ENCODE measurements at places on chromosomes 13 and 19.

GRCh38 chr13:113406321-113407102 lies 42.6 kb upstream of the GRTP1 start:
- peak; percentile 35 for DNase-seq

GRCh38 chr19:49895566-49896297 lies 955 bp downstream of the IL4I1 start:
- no peak for DNase-seq

GRCh38 chr13:61988810-61989209 lies 573.2 kb upstream of the PCDH20 start:
- no peak for DNase-seq

DNA sequence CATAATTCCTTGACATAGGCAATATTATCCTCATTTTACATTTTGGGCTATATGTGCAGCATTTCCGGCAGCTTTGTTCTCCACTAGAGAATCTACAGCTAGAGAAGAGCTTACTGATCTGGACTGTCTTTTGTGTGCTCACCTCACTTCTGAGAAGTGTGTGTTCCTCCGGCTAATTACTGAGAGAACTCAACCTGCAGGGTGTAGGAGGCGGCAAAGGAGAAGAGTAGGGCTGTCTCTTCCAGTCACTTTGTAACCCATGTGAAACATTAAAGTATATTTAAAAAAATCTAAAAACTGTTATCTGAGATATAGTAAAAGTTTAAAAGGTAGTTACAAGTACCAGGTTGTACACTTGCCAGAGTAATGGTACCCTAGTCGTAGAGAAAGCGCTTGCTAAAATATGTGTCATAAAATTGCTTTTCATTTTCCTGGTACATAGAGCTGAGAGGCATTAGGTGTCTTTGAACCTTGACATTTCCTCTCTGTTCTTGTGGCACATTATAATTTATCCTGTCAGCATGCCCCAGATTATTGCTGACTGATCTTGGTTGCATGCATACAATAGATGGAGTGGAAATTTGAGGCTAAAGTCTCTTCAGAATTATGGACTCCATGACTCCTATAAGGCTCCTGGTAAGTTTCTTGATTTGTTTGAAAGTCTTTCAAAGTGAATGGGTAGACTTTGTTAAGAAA lies 381.9 kb downstream of the LMO7 start:
- no peak for DNase-seq

- DNase-seq = no peak
Observed at GRCh38 chr13:42946927-42947326, 45.1 kb downstream of the EPSTI1 start.

- no peak for DNase-seq
Observed at GRCh38 chr13:97136418-97136817, 85.7 kb upstream of the MBNL2 start.

DNA sequence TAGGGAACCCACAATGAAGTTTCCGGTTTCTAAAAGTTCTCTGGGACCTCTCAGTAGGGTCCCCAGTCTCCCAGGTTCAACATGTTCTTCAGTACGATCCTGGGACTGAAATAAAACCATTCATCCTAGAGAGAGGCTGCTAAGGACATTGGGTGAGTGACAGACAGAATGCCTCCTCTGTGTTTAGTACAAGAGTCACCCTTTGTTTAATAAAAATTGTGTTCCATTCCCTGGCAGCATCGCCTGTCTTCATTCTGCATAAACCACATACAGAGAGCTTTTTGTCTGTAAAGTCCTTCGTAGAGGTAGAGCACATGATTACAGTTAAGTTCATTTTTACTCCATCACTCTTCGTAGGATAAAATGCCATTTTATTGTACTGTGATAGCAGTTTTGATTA lies 95.3 kb upstream of the GPR12 start:
- no peak for DNase-seq

GRCh38 chr13:111852725-111853518 lies 214.0 kb upstream of the SOX1 start:
- DNase-seq = no peak

DNA sequence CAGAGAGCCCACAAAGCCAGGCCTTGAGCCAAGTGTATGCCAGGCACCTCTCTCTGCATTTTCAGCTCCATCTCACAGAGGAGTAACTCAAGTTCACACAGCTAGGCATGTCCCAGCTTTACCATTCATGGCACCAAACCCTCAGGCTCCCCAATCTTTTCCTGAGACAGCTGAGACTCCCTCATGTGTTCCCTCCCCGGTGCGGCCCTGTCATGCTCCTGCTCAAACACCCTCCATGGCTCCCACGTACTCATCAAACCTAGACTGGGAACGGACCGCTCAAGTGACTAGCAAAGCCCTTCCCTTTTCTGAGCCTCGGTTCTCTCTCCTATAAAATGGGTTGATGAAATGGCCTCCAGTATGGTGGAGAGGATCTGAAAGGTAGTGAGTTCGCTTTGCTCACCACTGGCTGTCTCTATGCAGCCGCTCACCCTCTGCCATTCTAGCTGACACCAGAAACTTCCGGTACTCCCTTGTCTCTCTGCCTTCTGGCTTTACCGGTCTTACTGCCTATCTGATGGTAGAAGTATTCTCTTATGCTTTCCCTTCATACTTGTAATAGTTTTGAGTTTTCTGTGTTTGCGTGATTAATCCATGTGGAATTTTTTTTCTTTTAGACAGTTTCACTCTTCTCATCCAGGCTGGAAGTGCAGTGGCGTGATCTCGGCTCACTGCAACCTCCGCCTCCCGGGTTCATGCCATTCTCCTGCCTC lies 7.8 kb upstream of the SLC44A2 start:
- no peak for DNase-seq

DNA sequence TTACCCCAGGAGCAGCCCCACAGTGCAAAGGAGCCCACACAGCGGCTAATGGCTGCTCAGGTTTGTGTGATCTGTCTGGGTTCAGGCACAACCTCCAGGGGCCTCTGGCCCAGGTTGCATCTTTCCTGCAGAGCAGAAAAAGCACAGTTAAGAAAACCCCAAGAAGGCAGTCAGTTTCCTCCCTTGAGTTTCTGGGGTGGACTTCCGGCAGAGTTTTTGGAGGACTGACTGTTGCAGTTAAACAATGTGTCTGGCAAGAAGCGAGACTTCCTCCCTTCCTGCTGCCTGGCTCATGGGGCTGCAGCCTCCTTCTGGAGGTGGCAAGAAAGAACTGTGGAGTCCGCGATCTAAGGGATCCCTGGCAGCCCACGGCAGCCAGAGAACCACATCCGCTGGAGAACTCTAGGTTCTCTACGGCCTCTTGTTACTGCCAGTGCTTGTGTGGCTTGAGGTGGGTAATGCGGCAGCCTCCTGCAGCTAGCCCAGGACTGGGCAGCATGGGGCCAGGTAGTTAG lies 114.4 kb downstream of the ZDHHC20 start:
- no peak for DNase-seq

DNA sequence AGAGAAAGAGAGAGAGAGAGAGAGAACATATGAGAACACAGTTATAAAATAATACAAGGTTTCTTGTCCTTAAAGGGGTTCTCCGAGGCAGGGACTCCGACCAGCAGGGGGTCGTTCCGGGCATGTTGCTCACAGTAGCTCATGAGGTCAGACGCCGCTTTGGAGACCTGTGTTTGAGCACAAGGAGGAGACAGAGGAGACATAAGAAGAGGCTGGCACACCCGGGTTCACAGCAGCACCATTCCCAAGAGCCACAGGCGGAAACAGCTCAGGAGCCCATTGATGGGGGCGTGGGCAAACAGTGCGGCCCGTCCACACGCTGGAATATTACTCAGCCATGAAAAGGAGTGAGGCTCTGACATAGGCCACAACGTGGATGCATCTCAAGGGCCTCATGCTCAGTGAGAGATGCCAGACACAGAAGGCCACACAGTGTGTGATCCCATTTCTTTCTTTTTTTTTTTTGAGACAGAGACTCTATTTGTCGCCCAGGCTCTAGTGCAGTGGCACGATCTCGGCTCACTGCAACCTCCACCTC lies 39.1 kb downstream of the GADD45B start:
- DNase-seq = no peak

- no peak for DNase-seq
Observed at GRCh38 chr19:10339380-10339960, at the start of gene ICAM3. TSS of gene ICAM3 (minus strand) at chr19:10339624. CDS start at chr19:10339614, 10 bp downstream.

GRCh38 chr19:39951065-39951650 lies 16.7 kb upstream of the FCGBP start:
- peak; percentile 16 for DNase-seq

Data from left lobe of liver (tissue), 2 donors.